Smooth muscle cell of bladder (primary cell): ENCODE measurements at places on chromosomes 6 and 20. TPM values are rescaled to one million over a fixed set of nuclear protein-coding genes. Genes with fewer than 3 reads are reported as not detected.

TCP11 gene
- 0.14 TPM in 1 of 2 replicates, not detected in the other for total RNA-seq

OPRM1 gene
- total RNA-seq: not detected in 2 replicates

MARCKS gene
- total RNA-seq: 74.1 and 114 TPM in 2 replicates

NSFL1C gene
- 16.1 and 23.9 TPM in 2 replicates for total RNA-seq

LTB gene
- not detected in 2 replicates for total RNA-seq
